Fibroblast of the aortic adventitia (primary cell): ENCODE measurements at places on chromosomes 3 and 15. TPM values are rescaled to one million over a fixed set of nuclear protein-coding genes. Genes with fewer than 3 reads are reported as not detected.
A peak's percentile ranks its signal among the peaks of the same experiment; 100 is the strongest.

DNA sequence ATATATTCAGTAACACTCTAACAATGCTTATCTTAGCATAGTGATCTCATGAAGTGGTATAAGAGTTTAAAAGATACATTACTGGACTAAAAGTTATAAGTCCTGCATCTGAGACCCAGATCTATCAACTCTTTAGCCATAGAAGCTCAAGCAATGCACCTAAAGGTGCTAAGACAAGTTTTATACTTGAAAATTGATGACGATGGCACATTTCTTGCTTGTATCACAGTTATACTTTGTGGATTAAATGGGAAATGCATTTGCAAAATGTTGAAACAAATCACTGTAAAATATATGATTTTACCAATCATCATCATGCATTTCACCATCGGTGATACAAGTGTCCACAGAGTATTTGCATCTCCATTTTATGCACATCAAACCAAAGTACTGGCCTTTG lies 525.3 kb upstream of the ZNF385D start:
- DNase-seq: no peak

DNA sequence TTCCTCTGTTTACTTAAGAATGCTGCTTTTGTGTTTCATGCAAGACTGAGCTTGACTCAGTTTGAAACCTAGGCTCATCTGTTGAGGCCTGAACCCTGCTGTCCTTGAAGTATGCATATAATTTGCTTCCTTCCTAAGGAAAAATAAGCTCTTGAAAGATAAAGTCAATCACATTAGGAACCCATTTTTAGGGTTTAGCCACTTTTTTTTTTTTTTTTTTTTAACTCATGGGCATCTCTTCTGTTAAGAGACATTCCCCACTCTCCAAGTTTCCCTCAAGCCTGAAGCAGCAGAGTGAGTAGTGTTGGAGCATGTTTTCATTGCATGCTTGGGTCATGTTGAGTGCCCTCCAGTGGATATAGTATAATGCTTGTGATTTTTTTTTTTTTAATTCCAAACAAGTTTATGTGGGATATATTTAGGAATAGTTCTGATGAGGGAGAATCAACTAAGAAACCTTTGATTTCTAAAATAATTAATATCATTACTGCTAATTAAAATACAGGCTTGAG lies 3.6 kb downstream of the CTNNB1 start:
- peak; percentile 68 for DNase-seq

Gene GPR149
- not detected in 2 replicates for total RNA-seq

Gene GRK7
- not detected in 2 replicates for total RNA-seq

- no peak for DNase-seq
Observed at GRCh38 chr15:69467636-69468035, 15.0 kb downstream of the RPLP1 start.

- DNase-seq: no peak
Observed at GRCh38 chr3:87410110-87410509, 133.7 kb upstream of the POU1F1 start.

Gene STARD9
- 5.2 and 8.0 TPM in 2 replicates for total RNA-seq
